ENCODE measurements at places on chromosomes 7 and 10.

- DNase-seq: no peak
Measured at GRCh38 chr7:112001091-112001826, 204.9 kb downstream of the DOCK4 start.

DNA sequence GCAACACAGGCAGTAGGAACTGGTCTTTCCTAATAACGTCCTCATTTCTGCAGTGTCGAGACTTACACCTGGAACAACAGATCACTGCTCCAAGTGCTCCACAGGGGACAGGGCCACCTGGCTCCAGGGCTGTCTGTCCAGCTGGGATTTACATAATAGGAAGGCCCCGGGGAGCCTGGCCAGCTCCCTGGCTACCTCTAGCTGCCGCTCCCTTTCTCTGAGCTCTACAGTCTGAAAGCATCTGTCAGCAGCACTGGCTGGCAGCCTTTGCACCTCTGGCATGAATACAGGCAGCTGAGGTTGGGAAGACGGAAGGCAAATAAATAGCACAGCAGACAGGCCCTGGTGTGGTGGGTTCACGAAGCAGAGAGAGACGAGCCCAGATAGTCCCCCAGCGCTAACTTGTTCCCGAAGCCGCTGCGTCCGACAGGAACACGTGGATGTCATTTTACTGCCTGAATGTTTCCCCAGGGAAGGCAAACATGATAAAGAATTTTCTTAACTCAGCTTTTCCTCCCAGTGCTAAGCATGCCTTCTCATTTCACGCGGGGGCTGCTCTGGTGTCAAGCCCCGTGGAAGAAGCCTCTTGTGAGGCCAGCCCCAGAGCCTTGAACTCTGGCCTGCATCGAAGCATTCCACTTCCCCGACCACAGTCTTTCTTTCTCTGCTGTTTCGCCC is 105.4 kb downstream of the ITIH5 start:
- no peak for DNase-seq

GRCh38 chr10:119316729-119317097 is 109.3 kb downstream of the GRK5 start:
- DNase-seq: no peak

GRCh38 chr7:51308696-51309095 is 7.9 kb downstream of the COBL start:
- DNase-seq: no peak

DNA sequence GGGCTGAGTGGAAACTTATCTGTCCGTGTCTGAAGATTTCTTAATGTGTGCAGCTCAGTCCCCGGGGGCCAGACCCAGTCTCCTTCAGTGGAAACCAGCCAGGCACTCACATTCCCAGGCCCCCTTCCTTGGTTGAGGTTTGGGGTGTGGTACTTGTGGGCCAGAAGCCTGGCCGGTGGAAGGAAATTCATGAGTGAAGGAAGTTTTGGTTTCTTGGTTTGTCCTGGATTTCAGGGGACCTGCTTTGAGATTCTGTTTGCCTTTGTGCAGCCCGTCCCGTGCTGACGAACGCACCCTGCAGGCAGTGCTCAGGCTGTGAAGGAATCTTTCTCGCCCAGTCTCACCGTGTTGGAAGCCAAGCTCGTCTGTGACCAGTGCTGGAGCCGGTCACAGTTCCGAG is 2.9 kb downstream of the INPP5A start:
- DNase-seq: no peak

- no peak for DNase-seq
Measured at GRCh38 chr7:143245123-143245522, 18.1 kb upstream of the GSTK1 start.

GRCh38 chr10:98485959-98486358 is 39.2 kb upstream of the HPS1 start:
- DNase-seq: no peak

- no peak for DNase-seq
Measured at GRCh38 chr7:43220250-43220649, 107.8 kb downstream of the HECW1 start.
